GM03348 (cell line): ENCODE measurements at places on chromosomes 6 and 20.

DNA sequence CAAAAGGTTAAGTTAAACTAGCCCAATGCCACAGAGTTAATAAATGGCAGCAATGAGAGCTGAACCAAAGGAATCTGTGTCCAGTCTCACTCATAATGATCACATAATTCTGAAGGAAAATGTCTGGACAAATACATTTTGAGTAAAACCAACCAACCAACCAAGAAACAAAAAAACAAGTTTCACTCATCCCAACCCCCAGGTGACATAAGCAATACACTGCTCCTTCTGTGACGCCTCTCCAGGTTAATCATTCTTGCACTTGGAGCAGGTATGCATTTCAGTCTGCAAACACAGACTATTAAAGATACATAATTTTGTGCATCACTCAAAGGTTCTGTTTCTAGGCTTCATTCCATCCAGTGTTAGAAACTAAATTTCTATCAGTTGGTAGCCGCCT, 35.2 kb upstream of the MC3R start:
- DNase-seq, result no peak

DNA sequence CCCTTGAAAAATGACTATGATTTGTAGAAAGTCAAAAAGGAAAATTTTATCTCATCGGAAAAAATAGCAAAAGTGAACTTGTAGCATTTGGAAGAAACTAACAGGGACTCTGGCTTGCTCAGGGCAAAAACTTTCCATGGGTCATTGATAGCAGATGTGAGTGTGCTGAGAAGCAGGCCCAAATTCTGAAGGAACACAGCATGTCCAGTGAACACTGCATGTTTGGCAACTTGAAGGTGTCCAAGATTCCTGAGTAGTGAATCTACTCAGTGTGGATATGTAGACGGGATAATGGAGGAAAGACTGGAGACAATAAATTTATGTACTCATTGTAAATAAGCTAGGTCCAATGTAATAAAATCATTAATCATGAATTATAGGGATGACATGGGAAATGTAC, 8.2 kb downstream of the SLC17A2 start:
- DNase-seq, result peak; percentile 47

- DNase-seq, result no peak
These were observed 273.9 kb downstream of the RFPL4B start for GRCh38 chr6:112620812-112621569.

DNA sequence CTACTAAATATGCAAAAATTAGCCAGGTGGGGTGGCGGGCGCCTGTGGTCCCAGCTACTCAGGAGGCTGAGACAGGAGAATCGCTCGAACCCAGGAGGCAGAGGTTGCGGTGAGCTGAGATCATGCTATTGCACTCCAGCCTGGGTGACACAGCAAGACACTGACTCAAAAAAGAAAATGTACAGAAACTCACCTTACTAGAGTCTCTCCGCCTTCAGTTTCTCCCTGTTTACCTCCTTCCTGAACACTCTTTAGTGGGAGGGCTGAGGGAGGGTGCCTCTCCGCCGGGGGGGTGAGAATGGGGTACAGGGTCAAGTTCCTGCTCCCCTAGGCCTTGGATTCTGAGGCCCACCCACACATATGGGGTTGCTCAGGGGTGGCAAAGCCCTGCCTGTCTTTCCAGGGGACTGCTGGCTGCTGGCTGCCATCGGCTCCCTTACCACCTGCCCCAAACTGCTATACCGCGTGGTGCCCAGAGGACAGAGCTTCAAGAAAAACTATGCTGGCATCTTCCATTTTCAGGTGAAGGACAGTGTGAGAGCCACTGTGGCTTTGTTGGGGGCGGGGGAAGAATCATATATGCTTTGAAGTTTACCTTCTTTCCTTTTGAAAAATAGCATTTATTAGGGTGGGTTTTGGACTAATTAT, 13.4 kb downstream of the CAPN11 start:
- no peak for DNase-seq

DNA sequence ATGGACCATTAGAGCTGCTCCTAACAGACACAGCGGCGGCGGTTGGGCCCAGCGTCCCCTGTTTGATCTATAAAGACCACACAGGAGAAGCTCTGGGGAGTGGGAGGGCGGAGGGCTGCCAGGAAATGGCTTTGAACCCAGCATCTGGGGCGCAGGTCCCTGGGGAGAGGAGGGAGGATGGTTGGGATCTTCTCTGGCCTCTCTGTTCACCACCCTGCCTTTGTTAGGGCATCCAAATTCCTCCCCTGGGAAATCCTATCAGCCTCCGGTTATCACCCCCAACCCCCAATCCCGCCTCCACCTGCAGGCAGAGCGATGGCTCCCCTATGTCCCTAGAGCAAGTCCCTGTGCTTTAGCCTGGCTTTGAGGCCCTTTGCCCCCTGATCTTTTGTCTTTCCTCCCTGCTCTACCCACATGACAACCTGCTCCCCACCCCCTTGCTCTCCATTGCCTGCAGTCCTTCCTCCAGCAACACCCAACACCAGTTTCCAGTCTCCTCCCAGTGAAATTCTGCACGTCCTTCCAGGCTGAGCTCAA, 7.1 kb downstream of the XKR7 start:
- no peak for DNase-seq

DNA sequence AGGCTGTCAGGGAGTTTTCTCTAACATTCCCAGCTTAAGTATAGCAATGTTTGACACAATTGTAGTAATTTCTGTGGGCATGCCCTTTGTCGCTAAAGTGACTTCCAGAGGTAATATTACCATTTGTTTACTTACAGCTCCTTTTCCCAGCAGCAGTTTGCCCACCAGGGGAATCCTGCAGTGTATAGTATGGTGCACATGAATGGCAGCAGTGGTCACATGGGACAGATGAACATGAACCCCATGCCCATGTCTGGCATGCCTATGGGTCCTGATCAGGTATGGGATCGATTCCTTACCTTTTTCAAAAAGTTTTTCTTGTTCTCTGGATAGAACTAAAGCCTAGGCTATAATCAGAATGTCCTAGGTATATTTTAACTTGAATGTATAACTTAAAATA, 132.5 kb downstream of the SULF2 start:
- DNase-seq, result no peak

DNA sequence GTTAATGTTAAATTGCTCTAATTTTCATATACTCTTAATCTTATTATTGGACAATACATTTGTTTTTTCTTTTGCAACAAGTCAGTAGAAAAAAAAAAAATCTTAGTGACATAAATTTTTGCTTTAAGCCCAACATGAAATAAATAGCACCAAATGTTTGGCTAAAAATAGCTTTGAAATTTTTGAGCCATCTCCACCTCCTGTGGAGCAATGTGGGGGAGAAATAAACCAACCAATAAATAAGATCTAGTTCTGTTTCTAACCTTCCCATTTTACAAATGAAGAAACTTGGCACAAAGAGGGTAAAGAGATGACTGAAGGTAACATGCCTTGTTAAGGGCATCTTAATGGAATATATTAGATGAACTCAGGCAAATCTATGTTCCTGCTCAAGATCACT, 91.4 kb downstream of the PRKN start:
- no peak for DNase-seq

DNA sequence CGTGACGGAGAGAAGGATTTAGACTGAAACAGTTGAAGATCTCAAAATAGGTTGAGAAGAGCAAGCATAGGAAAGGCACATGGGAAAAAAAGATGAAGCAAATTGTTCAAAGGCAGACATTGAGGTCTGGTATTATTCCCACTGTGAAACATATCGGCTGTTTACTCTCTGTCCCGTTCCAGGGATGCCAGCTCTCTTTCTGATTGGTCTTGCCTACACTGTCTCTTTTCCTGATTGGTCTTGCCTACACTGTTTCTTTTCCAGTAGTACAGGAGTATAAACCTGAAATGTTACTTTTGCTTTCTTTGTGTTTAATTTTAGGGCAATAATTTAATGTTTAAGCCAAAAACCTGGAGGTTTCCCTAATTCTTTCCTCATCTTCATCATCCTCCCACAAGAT, 226.5 kb upstream of the MCHR2 start:
- no peak for DNase-seq

GRCh38 chr6:19876672-19877071, 39.5 kb downstream of the ID4 start:
- no peak for DNase-seq

DNA sequence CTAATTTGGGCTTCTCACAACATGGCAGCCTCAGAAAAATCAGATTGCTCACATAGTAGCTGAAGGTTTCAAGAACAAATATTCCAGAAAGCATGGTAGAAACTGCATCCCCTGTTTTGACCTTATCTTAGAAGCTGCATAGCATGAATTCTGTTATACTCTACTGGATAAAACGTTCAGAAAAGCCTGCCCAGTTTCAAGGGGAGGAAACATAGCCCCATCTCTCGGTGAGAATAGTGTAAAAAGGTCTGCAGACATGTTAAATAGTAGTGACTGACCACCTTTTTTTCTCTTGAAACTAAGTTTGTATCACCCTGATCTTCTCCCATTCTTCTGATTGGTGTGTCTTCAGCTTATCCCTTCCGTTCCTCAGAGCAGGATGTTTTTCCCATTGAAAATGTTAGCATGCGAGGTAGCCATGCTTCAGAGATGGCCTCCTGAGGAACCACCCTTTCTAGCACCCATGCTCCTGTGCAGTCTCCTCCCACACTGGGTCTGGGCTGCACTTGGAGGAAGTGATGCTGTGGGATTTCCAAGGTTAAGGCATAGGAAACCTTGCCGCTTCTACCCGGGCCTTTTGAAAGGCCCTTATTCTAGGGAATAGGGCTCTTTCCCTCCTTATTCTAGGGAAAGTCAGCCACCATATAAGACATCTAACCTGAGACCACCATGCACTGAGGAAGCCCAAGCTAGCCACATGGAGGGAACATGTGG, 50.1 kb downstream of the MARCKS start:
- peak; percentile 15 for DNase-seq

DNA sequence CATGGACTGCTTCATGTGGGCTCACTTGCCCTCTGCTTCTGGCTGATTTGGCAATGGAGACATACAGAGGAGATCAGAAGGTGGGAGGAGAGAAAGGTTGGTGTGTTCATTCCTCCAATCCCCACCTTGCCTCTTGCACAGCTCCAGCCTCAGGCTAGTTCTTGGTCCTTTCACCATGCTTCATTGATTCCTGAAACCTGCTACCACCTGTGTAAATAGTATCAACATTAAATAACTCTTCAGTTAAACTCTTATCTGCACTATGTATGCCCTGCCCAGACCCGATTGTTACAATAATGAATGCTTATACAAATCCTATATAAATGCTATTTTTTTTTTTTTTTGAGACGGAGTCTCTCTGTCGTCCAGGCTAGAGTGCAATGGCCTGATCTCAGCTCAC, 174.5 kb downstream of the CD83 start:
- no peak for DNase-seq

DNA sequence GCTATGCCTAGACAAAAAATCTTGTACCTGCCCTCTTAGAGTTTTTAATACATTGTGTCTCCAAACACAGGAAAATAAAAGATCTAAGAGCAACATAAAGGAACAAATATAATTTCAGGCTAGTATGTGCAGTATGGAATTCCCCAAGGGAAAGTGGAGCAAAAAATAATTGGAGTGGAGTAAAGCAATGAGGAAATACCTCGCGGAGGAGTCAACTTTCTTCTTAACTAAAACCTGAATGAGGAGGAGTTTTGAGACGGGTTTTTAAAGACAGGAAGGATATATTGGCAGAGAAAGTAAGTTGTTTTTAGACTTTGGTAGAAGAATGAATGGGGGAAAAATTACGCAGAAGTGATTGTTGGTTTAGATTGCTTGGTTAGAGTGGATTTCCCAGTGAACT, 14.0 kb downstream of the HIVEP1 start:
- DNase-seq, result no peak

- DNase-seq, result no peak
These were observed 123.0 kb upstream of the ENPP5 start for GRCh38 chr6:46293641-46294316.

DNA sequence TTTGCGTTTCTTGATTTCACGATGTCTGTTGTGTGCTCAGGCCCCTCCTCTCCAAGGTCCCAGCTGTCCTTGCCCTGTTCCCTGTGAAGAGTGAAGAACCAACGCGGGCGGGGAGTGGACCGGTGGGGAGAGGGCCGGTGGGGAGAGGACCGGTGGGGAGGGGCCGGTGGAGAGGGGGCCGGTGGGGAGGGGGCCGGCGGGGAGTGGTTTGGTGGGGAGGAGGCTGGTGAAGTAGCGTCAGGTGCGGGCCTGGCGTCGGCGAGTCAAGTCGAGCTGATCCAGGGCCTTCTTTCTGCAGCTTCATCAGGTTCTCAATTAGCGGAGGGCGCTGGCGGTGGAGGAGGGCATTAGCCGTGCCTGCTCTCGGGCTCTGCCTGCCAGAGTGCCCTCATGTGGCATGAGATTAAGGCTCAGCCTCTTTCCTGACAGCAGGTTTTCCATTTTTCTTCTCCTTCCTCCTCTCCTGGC, 21.2 kb upstream of the BHLHE23 start:
- DNase-seq, result no peak

- DNase-seq, result no peak
These were observed 102.3 kb downstream of the TBC1D7 start for GRCh38 chr6:13226071-13226470.

DNA sequence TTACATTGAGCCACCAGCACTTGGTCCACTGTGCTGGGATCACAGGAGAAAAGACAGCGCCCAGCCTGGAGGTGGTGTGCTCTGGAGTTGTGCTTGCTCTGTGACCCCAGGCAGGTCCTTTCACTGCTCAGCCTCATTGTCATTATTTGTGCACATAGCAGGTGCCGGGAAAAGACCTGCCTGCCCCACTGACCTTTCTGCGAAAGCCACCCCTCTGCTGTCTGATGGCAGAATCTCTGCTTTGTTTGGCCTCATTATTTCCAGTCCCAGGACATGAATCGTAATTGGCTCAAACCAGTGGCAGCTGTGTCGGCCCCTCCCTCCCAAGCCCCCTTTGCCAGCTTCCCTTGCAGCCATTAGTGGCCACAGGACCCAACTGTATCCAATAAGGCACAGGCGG, 185.2 kb upstream of the UST start:
- DNase-seq, result no peak

DNA sequence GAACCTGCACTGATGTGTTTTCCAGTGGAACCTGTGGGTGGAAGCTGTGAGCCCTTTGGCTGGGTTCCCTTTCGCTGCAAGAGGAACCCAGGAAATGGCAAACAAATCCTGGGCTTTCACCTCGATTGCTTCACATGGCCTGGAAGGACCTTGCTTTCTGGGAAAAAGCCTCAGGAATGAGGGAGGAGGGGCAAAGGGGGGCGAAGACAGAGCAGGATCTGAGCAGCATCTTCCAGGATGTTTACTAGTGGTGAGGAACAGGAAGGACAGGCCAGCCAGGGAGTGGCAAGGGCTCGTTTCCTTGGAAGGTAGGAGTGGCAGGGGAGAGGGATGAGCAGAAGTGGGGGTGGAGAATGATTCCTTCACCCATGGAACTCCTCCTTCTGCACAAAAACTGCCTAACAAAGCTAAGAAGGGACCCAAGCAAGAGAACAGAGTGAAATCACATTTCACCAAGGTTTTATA, 5.9 kb downstream of the SLC2A10 start:
- DNase-seq, result peak; percentile 90

DNA sequence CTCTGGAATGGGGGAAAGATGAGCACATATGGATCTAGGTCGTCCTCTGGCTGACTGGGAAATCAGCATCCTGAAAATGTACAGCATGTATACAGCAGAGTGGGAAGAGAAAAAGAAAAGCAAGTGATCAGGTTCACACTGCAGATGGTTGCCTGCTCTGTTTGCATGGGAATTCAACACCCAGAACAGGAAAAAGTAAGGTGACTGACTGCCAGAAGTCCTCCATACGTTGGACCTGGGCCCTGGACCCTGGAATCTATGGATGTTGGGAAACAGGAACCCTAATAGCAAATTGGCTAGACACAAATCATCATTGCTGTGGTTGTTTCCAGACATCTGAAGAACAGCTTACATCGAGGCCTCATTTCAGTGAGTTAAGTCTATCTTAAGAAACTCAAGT, 30.3 kb upstream of the TNFAIP3 start:
- no peak for DNase-seq

- no peak for DNase-seq
These were observed 263.4 kb downstream of the CDH26 start for GRCh38 chr20:60221593-60221992.
